ENCODE measurements at places on chromosomes 1 and 21. TPM values are rescaled to one million over a fixed set of nuclear protein-coding genes. Genes with fewer than 3 reads are reported as not detected.

DNA sequence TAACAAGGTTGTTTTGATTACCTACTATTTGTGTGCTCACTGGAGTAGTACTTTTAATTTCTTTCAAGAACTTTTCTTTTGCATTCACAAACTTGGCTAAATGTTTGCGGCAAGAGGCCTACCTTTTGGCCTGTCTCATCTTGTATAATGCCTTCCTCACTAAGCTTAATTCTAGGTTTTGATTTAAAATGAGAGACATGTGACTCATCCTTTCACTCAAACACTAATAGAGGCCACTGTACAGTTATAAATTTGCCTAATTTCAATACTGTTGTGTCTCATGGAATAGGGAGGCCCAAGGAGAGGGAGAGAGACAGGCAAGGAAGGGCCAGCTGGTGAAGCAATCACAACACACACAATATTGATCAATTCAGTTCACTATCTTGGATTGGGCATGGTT, 66.1 kb downstream of the ZNF644 start:
- DNase-seq = no peak

DNA sequence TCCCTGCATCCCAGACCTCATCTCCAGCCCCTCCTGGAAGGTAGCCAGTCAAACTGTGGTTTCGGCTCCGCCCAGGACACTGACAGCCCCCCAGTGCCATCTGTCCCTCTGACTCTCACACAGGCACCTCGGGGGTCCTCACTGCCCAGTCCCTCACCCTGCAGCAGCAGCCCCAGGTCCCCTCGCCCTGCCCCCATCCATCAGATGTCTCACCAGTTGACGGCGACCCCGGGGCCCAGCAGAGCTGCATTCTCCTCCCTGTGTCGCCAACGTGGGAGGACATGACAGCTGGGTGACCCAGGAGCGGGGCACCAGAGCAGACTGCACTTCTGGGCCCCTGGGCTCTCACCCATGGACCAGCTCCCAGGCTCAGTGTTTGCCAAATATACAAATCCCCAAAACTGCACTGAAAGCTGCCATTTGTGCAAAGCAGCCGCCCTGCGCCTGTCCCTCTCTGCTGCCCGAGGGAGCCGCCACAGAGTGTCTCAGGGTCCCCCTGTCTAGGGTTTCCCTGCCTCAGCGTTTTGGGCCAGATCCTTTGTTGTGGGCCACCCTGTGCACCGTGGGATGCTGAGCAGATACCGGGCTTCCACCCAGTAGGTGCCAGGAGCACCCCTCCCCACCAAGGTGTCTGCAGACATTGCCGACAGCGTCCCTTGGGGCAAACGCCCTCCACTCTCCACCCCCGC, 48.2 kb downstream of the PRDM15 start:
- DNase-seq = no peak

DNA sequence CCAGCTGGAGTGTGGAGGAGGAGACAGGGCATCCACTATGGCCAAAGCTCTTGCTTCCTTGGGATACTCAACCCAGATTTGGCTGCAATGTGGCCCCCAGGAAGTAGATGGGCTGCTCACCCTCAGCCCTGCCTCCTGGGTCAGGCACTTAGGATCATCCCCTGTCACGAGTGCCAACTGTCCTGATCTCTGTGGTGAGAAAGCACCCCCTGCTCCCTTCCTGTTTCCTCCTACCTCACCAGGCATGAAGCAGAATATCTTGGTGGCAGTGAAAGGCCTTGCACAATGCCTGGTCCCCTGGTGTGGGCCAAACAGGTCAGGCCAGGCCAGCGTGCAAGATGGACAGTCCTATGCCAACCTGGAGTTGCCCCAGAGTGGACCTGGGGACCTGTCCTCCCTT, 211.7 kb downstream of the GRIK3 start:
- no peak for DNase-seq

- no peak for DNase-seq
These were observed 70.2 kb upstream of the KIF26B start for GRCh38 chr1:245084551-245084950.

DNA sequence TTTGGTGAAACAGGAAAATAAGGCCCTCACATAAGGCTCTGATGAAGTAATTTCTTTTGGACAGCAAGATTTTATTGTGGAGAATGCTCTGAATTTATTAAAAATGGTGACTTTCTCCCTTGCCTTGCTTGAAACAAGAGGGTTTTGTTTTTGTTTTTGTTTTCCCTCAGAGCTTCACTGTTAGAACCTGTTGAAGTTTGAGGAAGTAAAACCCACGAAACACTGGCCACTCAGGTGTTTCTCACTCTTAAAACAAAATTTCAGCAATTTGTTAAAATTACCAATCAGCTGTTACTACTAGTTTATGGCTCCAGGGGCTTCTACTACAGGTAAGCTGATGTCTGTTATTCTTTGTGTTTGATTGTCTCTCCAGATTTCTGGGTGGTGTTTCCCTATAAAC, 112.6 kb upstream of the B3GALT2 start:
- DNase-seq = no peak

TPTE gene
- not detected for total RNA-seq

LCE3E gene
- total RNA-seq = not detected

ATP1A2 gene
- 28.2 TPM for total RNA-seq

TSPAN1 gene
- total RNA-seq = 0.18 TPM
